ENCODE measurements at places on chromosomes 2 and 18.

- H3K36me3 ChIP-seq: peaks cover 4% of the 10 kb centered on the region
- no peak overlapping the region for H3K4me3 ChIP-seq
- no peak overlapping the region for H3K27ac ChIP-seq
- no peaks in the 10 kb centered on the region for H3K27me3 ChIP-seq
- no peak for DNase-seq
- peaks cover 32% of the 10 kb centered on the region for H3K4me1 ChIP-seq
Observed at GRCh38 chr2:61014763-61015162, 2.8 kb upstream of the PEX13 start.

GRCh38 chr18:30288662-30289414 is 753.7 kb downstream of the DSC3 start:
- no peak overlapping the region for H3K27ac ChIP-seq
- H3K4me1 ChIP-seq: no peaks in the 10 kb centered on the region

DNA sequence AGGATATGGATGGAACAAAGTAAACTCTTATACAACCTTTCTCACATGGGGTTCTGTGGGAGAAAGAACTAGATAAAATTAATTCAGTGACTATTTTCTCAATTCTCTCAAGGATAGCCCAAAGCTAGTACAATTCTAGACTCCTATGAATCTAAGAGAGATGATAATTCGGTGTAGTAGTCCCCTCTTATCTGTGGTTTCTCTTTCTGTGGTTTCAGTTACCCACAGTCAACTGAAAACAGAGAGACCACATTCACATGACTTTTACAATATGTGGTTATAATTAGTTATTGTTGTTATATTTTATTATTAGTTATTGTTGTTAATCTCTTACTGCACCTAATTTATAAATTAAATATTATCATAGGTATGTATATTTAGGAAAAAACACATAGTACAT is 53.5 kb upstream of the C2orf15 start:
- H3K36me3 ChIP-seq: no peaks in the 10 kb centered on the region
- H3K27ac ChIP-seq: peak overlapping the region; percentile 70
- no peak for DNase-seq

- H3K27ac ChIP-seq: no peak overlapping the region
- H3K27me3 ChIP-seq: peaks cover 17% of the 10 kb centered on the region
- no peaks in the 10 kb centered on the region for H3K36me3 ChIP-seq
- no peak for DNase-seq
- H3K4me3 ChIP-seq: no peak overlapping the region
Observed at GRCh38 chr2:230909841-230910545, 15.0 kb downstream of the GPR55 start.

GRCh38 chr18:59038295-59039039 is 101.2 kb upstream of the SEC11C start:
- no peak for DNase-seq
- no peaks in the 10 kb centered on the region for H3K36me3 ChIP-seq
- no peak overlapping the region for H3K27ac ChIP-seq
- H3K4me1 ChIP-seq: no peaks in the 10 kb centered on the region
- peaks cover 5% of the 10 kb centered on the region for H3K27me3 ChIP-seq

DNA sequence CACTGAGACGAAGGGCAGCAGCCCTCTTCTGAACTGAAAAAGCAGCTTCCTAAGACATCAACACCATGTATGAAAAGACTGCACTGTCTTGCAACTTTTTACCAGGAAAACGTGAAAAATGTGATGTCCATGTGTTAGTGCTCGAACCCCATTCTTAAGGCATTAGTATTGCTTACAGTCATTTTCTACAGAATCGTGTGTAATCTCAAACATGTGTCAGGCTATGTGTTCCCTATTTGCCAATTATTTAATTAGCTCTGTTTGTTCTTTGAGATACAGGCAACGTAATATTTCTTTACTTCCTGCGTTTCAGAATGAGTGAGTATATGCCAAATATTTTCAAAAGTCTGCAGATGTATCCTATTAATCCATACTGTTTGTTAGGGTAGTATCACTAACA is 307.7 kb upstream of the CCDC68 start:
- no peaks in the 10 kb centered on the region for H3K4me1 ChIP-seq
- DNase-seq: no peak
- no peak overlapping the region for H3K4me3 ChIP-seq
- H3K27me3 ChIP-seq: no peaks in the 10 kb centered on the region

DNA sequence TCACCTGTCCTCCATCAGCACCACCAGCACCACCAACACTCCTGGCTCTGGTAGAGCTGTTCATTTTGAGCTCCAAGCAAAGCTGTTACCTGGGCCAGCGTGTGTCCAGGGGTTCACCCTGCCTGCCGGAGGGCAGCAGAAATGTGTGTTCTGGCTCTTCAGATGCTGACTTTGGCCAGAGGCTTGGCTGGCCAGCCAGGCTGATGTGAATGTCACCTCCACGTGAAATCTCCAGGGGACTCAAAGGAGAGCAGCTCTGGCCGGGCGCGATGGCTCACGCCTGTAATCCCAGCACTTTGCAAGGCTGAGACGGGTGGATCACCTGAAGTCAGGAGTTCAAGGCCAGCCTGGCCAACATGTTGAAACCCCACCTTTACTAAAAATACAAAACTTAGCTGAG is 33.5 kb downstream of the CIB4 start:
- H3K4me3 ChIP-seq: no peak overlapping the region
- no peaks in the 10 kb centered on the region for H3K36me3 ChIP-seq
- H3K4me1 ChIP-seq: peaks cover 16% of the 10 kb centered on the region
- no peak for DNase-seq

- no peaks in the 10 kb centered on the region for H3K36me3 ChIP-seq
- H3K27me3 ChIP-seq: no peaks in the 10 kb centered on the region
- H3K4me3 ChIP-seq: no peak overlapping the region
- H3K4me1 ChIP-seq: no peaks in the 10 kb centered on the region
Observed at GRCh38 chr18:12255626-12256026, 1.5 kb downstream of the CIDEA start.

- H3K4me3 ChIP-seq: no peak overlapping the region
- H3K4me1 ChIP-seq: no peaks in the 10 kb centered on the region
- peaks cover 3% of the 10 kb centered on the region for H3K27me3 ChIP-seq
- no peak for DNase-seq
- H3K36me3 ChIP-seq: no peaks in the 10 kb centered on the region
Observed at GRCh38 chr2:76197428-76197827, 486.7 kb upstream of the GCFC2 start.

- no peak overlapping the region for H3K4me3 ChIP-seq
- no peak overlapping the region for H3K27ac ChIP-seq
- H3K27me3 ChIP-seq: peaks cover 2% of the 10 kb centered on the region
Observed at GRCh38 chr2:102034683-102035548, 43.2 kb downstream of the IL1R2 start.

- peak; percentile 32 for DNase-seq
- H3K27me3 ChIP-seq: no peaks in the 10 kb centered on the region
- peak overlapping the region; percentile 64 for H3K4me3 ChIP-seq
- peaks cover 32% of the 10 kb centered on the region for H3K4me1 ChIP-seq
- peaks cover 4% of the 10 kb centered on the region for H3K36me3 ChIP-seq
Observed at GRCh38 chr2:161243312-161243711, 64.9 kb upstream of the PSMD14 start.

DNA sequence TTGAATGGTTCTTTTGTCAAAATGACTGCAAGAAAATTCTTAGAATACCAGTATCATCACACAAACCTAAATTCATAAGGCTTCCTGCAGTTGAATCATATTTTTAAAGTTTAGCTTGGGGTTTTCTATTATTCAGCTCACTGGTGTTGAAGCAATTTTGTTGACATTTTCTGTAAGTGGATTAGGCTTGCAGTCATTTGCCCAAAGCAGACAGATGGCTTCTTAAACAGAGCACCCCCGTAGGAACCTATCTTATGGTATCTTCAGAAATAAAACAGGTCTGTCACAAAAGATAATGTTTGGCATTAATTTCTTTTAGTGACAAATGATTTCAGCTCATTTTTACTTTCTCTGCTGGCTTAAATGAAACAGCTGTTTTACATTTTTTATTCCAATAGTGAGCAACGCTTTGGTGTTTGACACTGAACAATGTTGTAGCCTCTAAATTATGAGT is 331.1 kb downstream of the PLCL1 start:
- no peaks in the 10 kb centered on the region for H3K36me3 ChIP-seq
- DNase-seq: no peak
- no peak overlapping the region for H3K4me3 ChIP-seq
- no peaks in the 10 kb centered on the region for H3K27me3 ChIP-seq
- H3K4me1 ChIP-seq: no peaks in the 10 kb centered on the region

DNA sequence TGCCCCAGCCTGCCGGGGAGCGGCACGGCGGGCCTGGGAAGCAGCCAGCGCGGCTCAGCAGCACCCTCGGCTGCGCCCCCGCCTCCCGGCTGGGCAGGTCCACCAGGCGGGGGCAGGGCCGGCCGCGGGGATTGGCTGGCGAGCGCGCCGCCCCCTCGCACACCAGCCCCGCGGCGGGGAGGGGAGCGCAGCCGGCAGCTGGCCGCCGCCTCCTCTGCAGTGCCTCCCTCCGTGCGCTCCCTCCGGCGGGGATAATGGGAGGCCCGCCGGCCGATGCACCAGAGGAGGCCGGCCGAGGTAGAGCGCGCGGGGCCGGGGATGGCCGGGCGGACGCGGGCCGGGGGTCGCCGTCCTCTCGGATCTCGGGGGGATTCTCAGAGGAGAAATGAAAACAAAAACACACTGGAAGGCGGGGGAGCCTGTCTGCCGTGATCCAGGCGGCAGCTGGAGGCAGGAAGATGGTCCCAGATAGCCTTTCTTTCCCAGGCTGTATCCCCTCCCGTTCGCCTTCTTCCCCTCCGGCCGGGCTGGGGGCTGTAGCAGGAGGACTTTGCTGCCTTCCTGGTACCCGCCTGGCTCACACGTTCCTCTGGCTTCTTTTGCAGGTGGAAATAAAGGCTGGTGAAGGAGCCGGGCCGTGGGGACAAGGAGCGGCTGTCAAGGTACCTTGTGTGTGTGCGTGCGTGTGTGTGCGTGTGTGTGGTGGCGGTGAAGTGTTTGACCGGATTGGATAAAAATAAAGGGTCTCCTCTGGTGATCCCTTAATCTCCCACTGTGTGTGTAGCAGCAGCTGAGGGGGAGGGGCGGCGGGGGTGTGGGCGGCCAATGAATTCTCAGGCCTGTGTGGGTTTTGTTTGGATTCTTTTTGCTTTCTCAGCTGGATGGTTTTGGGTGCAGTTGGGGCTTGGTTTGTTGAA is 18.1 kb downstream of the TET3 start:
- DNase-seq: peak; percentile 82
- H3K36me3 ChIP-seq: peaks cover 47% of the 10 kb centered on the region
- peak overlapping the region; percentile 55 for H3K27ac ChIP-seq
- no peaks in the 10 kb centered on the region for H3K27me3 ChIP-seq
- H3K4me1 ChIP-seq: peaks cover 20% of the 10 kb centered on the region
- H3K4me3 ChIP-seq: peak overlapping the region; percentile 68

DNA sequence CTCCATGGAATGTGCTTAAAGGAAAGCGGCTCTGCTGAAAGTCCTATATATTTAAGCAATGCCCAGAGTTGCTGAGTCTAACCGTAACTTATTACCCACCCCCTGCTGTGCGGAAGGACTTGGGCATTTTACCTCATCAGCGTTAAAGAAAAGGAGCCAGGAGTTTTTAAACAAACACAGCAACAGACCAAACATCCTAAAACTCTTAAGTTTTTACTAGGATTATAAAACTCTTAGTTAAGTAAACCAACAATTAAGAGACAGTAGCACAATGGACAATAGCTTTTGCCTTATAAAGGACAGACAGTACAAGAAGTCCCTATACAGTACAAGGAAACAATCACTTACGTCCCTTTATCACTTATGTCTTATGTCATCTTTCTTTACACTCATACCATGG is 90.2 kb downstream of the ZNF521 start:
- no peaks in the 10 kb centered on the region for H3K4me1 ChIP-seq
- H3K27ac ChIP-seq: no peak overlapping the region
- no peak overlapping the region for H3K4me3 ChIP-seq
- no peak for DNase-seq
